Esophagus squamous epithelium (tissue), 5 donors: ENCODE measurements at places on chromosomes 7 and 10.

GRCh38 chr10:97547962-97548361 lies 24.6 kb upstream of the ANKRD2 start:
- DNase-seq, result no peak

GRCh38 chr7:67788669-67789068 lies 792.0 kb downstream of the TYW1 start:
- DNase-seq, result no peak

DNA sequence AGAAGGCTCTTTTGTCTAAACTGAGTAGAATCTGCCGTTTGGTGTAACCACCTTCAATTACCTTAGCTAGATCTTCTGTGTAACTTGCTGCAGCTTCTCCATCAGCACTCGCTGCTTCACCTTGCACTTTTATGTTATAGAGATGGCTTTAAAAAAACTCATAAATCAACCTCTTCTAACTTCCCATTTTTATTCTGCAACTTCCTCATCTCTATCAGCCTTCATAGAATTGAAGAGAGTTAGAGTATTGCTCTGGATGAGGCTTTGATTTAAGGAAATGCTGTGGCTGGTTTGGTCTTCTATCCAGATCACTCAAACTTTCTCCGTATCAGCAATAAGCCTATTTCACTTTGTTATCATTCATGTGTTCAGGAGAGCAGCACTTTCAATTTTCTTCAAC lies 1131.9 kb upstream of the CELF2 start:
- DNase-seq, result no peak

DNA sequence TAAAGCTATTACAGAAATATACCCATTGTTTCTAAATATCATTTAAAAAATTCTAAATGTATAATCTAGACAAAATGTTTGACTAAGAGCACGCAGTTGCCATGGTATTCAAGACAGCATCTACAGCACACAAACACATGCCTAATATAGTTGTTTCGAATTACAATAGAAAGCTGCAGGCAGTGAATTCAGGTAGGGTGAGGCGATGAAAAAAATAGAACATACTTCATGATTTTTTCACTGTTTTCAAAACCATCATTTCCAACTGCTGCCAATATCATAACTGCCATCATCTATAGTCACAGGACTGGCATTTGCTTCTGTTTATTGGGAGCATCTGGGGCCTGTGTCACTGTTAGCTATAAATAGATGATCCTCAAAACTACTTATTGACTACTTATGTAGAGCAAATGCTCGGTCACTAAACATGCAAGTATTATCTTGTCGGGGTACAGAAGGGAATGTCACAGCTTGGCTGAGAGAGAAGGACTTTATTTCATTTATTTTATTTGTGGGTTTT lies 34.4 kb upstream of the OTUD1 start:
- DNase-seq, result no peak

DNA sequence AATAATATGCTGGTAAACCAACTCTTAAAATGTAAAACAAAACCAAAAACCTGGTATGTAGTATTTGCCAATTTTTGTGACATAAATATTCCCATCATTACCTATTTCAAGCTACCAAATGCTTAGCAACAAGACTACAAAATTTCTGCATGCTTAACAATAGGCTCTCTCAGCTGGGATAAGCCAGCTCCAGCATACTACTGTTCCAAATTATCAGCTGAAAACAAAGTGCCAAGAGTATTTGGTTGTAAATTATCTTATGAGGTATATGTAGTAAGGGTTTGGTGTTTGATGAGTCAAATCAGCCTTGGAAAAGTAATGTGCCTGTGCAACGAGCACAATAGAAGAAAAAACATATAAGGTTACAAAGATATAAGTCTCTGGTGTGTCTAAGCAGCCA lies 263.2 kb downstream of the HGF start:
- no peak for DNase-seq

DNA sequence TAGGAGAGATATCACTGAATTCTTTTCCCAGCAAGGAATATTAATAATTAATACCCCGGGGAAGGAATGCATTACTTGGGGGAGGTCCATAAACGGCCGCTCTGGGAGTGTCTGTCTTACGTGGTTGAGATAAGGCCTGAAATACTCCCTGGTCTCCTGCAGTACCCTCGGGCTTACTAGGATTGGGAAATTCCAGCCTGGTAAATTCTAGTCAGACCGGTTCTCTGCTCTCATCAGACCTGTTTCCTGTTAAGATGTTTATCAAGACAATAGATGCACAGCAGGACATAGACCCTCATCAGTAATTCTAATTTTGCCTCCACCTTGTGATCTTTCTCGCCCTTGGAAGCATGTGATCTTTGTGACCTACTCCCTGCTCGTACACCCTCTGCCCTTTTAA lies 162.8 kb upstream of the KCND2 start:
- DNase-seq, result no peak

DNA sequence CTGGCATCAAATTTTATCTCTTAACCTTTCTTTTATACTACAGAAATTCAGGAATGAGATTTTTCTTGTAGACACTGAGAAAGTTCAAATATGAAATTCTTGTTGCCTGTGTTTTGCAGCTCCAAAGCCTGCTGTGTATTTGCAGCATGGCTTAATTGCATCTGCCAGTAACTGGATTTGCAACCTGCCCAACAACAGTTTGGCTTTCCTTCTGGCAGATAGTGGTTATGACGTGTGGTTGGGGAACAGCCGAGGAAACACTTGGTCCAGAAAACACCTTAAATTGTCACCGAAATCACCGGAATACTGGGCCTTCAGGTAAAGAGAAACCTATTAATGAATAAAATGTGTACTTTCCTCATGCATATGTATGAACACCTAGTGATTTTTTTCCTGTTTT lies 24.8 kb downstream of the LIPK start:
- DNase-seq, result no peak

DNA sequence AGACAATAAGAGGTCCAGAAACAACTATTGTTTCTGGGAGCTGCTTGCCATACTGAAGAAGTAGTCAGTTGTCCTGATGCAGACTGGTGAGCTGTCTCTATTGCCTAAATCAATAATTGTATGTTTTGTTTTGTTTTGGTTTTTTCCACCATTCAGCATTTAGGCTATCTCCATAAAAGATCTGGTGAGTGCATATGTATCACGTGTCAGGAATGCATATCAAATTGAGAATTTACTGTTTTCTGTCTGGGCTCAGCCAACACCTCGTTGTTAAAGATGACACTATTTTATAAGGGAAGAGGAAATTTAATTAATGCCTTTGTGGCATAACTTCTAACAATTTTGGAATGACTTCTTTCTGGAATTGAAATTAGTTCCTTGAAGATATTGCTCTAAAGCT lies 66.2 kb downstream of the SORCS1 start:
- DNase-seq, result no peak

- DNase-seq, result no peak
Observed at GRCh38 chr7:87507446-87507845, 32.0 kb upstream of the ABCB4 start.

GRCh38 chr7:155886391-155887173 lies 74.3 kb upstream of the SHH start:
- no peak for DNase-seq

DNA sequence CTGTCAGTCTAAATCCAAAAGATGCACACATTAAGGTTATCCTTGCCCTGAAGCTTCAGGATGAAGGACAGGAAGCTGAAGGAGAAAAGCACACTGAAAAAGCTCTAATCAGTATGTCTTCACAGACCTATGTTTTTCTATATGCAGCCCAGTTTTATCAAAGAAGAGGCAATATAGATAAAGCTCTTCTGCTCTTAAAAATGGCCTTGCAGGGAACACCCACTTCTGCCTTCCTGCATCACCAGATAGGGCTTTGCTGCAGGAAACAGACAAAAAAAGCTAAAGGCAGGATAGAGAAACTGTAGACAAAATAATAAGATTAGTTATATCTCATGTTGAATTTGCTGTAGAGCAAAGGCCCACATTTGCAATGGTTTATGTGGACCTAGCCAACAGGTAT lies 14.9 kb upstream of the IFIT1B start:
- DNase-seq, result no peak

GRCh38 chr7:158449942-158450341 lies 137.7 kb downstream of the PTPRN2 start:
- DNase-seq, result no peak

- no peak for DNase-seq
Observed at GRCh38 chr7:50651271-50651989, 86.2 kb upstream of the DDC start.

GRCh38 chr10:77416311-77417135 lies 221.1 kb downstream of the KCNMA1 start:
- DNase-seq, result no peak

GRCh38 chr7:151637781-151638261 lies 118.1 kb upstream of the RHEB start:
- DNase-seq, result no peak

- no peak for DNase-seq
Observed at GRCh38 chr10:59337201-59337652, 25.1 kb downstream of the FAM13C start.

DNA sequence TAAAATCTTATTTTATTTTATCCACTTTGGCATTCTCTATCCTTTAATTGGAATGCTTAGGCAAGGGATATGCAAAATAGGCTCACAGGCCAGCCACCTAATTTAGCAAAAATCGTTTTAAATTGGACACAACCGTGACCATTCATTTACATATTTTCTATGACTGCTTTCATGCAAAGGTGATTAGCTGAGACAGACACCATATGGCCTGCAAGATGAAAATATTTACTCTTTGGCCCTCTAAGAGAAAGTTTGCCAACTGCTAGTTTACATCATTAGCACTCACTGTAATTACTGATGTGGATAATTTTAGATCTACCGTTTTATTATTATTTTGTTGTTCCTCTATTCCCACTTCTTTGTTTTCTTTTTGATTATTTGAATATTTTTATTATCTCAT lies 375.5 kb upstream of the LRRTM3 start:
- no peak for DNase-seq

DNA sequence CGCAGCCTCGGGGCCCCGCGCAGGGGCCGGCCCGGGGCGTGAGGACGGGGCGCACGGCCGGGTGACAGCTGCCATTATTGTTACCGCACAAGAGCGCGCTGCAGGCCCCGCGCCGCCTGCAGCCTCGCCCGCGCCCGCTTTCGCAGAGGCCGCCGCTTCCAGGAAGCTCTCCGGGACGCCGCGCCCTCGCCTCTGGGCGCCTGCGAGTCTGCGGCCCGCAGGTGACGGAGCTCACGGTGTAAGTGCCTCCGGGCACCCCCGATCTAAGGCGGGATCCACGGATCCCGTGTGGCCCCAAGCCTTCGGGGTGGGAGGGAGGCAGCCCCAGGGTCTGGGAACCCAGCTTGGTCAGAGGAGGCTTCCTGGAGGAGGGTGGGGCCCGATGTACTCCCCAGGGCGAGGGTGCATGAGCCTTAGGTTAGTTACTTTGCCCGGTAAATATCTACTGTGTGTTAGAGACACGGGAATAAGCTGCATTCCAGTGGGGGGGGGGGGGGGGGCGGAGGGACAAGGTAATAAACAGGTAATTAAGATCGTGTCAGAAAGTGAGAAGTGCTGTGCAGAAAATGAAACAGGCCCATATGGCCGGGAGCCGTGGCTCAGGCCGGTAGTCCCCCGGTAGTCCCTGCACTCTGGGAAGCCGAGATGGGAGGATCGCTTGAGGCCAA lies 638 bp downstream of the IQCE start:
- DNase-seq, result no peak

DNA sequence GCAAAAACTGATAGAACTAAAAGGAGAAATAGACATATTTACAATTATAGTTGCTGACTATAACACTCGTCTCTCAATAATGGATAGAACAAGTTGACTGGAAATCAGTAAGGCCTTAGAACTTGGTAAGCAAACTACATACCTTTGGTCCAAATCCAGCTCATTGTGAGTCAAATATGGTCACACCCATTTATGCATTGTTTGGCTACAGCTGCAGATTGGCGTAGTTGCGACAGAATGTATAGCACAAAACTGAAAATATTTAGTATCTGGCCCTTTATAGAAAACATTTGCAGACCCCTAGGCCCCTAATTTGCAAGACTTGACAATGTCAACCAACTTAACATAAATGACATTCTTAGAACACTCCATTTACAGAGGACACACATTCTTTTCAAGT lies 103.6 kb upstream of the EGR2 start:
- no peak for DNase-seq

DNA sequence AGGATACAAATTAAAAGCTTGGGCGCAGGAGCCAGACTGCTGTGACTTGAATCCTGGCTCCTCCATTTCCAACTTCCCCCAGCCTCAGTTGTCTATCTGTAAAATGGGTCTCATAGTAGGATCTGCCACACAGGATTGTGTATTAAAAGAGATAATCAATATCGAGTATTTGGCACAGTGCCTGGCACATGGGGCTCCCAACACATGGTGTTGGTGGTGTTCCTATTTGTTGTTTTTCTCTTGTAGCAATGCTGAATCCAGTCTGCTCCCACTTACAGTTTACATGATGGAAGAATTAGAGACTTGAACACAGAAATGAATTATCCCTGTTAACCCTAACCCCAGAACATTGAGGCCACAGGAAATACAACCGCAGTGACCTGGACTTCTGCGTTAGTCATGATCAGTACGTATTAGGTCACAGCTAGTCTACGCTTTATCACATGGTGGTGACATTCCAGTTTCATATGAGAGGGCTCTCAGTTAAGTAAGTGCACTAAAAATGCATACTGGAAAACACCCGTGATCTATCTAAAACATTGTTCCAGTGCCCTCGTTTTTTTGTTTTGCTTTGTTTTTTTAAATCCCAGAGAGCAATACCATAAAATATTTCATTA lies 169.5 kb upstream of the KLF14 start:
- DNase-seq, result no peak

- DNase-seq, result no peak
Observed at GRCh38 chr7:86768394-86768793, 124.7 kb downstream of the GRM3 start.

DNA sequence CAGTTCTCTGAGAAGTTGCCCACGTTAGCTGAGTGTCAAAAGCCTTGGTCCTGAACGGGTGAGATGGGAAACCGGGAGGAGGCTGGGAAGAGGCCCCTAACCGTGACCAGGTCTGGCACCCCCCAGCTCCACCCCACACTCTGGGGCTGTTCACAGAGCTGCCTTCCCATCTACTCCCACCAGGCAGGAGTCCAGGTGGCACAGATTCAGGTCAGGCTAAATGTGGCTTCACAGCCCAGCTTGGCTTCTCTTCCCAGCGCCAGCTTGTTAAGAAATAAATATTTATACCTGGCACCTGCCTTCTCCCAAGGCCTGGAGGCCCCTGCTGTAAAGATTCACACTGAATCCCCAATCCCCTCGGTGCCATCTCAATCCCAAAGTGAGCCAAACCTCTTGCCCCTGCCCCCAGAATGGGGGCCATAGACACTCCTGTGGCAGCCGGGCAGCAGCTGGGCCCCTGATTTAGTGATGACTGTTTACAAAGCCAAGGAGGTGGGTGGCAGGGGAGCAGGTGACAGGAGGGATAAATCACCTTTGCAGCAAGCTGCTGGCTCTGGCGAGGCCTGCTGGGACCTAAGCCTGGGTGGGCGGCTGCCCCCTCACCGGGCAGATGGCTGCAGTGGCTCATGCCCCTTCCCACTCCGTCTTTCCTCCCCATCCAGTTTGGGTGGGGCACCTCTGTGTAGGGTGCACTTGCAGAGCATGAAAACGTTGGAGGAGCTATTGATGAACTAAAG lies 72.5 kb downstream of the GOLGA7B start:
- DNase-seq, result no peak

GRCh38 chr7:9600974-9601373 lies 1167.6 kb downstream of the NXPH1 start:
- DNase-seq, result no peak

- no peak for DNase-seq
Observed at GRCh38 chr10:32271617-32272016, 75.3 kb downstream of the EPC1 start.

GRCh38 chr10:119209035-119209735 lies 1.8 kb downstream of the GRK5 start:
- no peak for DNase-seq
